ENCODE measurements at places on chromosomes 6 and 20. TPM values are rescaled to one million over a fixed set of nuclear protein-coding genes. Genes with fewer than 3 reads are reported as not detected.

The HDAC2 gene
- 90.5 TPM for total RNA-seq

The CLVS2 gene
- not detected for total RNA-seq

The ADGRF5 gene
- not detected for total RNA-seq

The OOEP gene
- total RNA-seq, result not detected

The HS3ST5 gene
- not detected for total RNA-seq

The TMC2 gene
- total RNA-seq, result not detected

The ELOVL2 gene
- not detected for total RNA-seq

The HAO1 gene
- total RNA-seq, result not detected

The CITED2 gene
- 39.7 TPM for total RNA-seq

- DNase-seq, result no peak
Measured at GRCh38 chr6:142760152-142760551, 184.8 kb downstream of the HIVEP2 start.

- no peak for DNase-seq
Measured at GRCh38 chr20:55761797-55762196, 243.5 kb downstream of the CBLN4 start.

GRCh38 chr6:52160472-52161104 is 25.6 kb upstream of the IL17A start:
- DNase-seq, result peak; percentile 40

DNA sequence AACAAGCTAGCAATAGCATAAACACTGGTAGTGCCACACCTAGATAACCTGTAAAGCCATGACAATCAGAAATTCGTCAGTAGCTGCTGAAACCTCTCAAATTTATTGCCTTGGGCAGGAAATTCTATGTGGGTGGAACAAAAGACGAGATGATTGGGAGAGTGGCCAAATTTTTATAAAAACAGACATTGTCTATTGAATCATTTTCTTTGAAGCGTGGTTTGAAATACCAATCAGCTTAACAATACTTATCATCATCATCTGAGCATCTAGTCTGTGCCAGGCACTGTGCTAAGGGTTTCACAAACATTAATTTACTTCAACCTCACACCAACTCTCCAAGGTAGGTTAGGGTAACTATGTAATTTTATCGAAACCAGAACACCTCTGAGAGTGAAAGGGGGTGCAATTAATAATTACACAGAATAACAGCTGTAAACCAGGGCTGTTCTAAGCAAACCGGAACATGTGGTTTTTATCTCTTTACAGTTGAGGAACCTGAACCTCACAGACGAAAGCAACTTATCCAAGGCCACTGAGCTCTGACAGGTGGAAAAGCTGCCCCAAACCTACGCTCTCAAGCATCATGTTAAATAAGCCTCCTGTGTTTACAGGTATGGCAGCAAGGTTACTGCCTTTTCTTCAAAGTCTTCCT is 43.4 kb downstream of the NHSL1 start:
- peak; percentile 49 for DNase-seq

- DNase-seq, result no peak
Measured at GRCh38 chr20:6178537-6178936, 55.7 kb upstream of the FERMT1 start.

- peak; percentile 90 for DNase-seq
Measured at GRCh38 chr20:3173610-3174441, 477 bp upstream of the LZTS3 start.

DNA sequence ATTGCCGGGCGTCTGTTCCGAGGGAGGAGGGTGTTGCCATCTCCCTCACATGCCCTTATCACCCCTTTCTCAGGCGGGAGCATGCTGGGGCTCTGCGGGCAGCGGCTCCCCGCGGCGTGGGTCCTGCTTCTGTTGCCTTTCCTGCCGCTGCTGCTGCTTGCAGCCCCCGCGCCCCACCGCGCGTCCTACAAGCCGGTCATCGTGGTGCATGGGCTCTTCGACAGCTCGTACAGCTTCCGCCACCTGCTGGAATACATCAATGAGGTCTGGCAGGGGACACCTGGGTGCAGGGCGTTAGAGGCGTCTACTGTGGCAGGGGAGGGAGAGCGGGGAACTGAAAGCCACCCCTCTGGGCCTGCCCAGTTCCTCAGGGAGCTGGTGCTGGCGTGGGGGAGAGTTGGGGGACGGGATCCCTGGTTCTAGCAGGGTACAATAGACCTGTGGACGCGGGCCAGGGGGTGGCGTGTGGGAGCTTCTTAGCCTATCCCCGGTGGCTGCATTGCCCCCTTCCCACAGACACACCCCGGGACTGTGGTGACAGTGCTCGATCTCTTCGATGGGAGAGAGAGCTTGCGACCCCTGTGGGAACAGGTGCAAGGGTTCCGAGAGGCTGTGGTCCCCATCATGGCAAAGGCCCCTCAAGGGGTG is 697 bp downstream of the PPT2 start:
- peak; percentile 81 for DNase-seq

GRCh38 chr6:148564494-148565035 is 182.3 kb upstream of the UST start:
- no peak for DNase-seq

DNA sequence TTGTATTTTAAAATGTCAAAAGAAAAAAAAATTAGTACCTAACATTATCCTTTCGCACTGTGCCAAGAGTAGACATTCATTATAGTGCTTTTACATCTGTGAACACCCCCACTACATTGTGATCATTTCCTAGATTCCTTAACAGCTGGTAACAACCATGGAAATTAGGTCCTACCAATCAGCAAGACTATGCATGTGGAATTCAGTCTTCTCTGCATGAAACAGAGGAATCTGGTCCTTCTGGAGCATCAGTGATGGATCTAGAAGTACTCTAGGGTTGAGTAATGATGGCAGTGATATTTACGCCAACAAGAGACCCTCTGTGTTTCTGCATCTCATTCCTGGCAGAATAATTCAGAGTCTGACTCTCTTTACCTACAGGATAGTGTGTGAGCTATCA is 9.4 kb downstream of the OR12D1 start:
- no peak for DNase-seq

DNA sequence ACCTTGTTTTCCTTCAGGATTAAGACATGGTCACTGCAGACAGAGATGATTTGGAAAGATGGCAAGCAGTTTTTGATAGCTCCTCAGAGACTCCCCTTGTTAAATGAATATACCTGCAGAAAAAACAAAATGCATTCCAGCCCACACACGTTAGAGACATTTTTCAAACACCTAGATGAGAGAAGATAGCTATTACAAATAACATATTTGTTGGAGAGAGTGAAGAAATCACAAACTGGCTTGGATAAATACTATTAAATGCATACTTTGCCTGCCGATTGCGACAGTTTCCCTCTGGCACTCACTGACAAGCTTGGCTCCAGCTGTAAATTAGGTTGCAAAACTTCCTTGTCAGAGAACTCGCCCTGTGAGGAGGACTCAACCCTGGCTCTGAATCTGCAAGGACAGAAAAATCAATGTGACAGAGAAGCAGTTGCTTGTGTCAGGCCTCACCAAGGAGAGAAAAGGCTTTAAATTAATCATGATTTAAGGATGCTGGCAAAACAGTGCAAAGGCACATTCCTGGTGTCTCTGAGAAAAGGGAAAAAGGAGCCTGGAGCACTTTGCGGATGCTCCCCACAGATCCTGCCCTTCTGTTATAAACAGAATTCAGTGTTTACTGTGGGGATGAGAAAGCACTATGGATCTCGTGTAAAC is 423.7 kb upstream of the MARCKS start:
- no peak for DNase-seq

DNA sequence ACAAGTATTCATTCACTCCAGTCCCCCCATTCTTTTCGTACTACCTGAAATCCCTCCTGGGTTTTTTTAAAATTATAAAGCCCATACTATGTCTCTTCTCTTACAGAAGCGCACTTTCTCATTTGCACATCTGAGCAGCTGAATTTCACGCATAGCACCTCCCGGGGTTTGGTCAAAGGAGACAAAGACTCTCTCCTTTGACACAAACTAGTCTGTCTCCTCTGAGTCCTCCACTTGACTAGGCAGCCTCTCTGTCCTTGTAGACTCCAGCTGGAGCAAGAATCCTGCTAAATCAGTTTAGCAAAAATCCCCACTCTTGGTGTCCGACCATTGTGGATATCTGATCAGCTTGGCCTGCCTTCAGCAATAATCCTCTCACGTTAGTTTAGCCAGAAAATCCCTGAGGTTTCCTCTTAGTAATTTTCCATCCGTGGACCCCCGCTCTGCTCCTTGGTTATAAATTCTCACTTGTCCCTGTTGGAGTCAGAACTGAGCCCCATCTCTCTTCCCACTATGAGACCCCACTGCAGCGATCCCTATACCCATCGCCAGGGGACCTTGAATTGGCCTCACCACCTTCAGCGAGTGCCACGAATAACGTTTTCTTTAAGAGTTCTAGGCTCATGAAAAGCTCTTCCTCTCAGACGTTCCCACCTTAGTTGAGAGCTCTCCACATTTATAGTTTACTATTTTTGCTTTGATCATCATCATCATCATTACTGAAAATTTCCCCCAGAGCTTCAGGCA is 29.0 kb downstream of the PDYN start:
- peak; percentile 14 for DNase-seq

GRCh38 chr6:101286146-101286545 is 107.4 kb upstream of the GRIK2 start:
- no peak for DNase-seq

DNA sequence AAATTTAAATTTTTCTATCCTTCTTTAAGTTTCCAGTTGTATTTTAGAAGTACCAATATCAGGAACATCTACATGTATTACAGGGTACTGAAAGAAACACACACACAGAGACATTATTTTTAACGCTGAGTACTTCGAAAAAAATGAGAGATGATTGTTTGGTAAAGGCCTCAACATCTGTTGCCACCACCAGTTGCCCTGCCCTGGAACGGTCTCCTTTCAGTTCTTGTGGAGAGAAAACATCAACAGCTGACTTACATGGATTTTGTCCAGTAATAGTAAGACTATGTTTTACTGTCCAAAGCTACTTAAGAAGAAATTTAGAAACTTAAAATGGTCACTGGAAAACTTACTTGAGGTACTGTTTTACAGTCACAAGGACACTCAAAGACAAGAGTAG is 16.7 kb downstream of the HMGCLL1 start:
- DNase-seq, result no peak

- no peak for DNase-seq
Measured at GRCh38 chr6:39488255-39488879, 165.9 kb upstream of the KCNK16 start.

- DNase-seq, result no peak
Measured at GRCh38 chr20:32520927-32521203, 64.3 kb downstream of the NOL4L start.

- DNase-seq, result no peak
Measured at GRCh38 chr20:34986311-34987287, 30.9 kb downstream of the MYH7B start.

Measured in activated CD8-positive, alpha-beta T cell treated with anti-CD3 and anti-CD28 coated beads for 36 hours (primary cell).